Activated CD4-positive, alpha-beta T cell treated with anti-CD3 and anti-CD28 coated beads for 24 hours (primary cell): ENCODE measurements at places on chromosomes 13 and 19.

DNA sequence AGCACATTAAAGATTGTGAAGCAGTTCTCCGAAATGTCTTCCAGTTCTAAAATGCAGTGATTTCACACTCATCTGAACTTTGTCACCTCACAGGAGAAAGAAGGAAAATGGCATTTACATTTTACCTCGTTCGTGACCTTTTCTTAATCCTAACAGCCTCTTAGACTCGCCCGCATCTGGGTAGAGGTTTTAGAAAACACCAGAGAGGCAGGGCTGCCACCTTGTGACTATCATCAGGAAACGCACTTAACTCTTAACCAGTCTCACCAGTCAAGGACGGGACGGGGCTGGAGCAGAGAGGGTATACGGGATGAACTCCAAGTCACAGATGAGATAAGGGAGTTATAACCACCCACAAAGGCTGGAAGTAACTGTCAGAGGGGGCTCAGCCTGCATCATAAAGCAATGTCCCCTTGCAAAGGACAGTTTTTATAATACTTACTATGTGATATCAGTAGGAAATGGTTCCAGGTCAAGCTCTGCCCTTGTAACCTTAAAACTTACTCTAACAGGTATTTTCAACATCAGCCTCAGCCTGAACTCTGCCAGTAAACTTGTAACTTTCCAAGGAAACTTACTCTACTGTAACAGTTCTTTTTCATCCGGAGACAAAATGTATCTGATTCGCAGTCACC lies 8.6 kb upstream of the CEACAM6 start:
- peak; percentile 23 for DNase-seq

- DNase-seq = no peak
Observed at GRCh38 chr13:107767119-107767518, 448.2 kb downstream of the LIG4 start.

- no peak for DNase-seq
Observed at GRCh38 chr13:98595134-98595533, 18.2 kb upstream of the STK24 start.

GRCh38 chr13:48902368-48902767 lies 73.3 kb upstream of the FNDC3A start:
- DNase-seq = no peak

- DNase-seq = no peak
Observed at GRCh38 chr13:79674765-79675515, 194.0 kb downstream of the NDFIP2 start.

DNA sequence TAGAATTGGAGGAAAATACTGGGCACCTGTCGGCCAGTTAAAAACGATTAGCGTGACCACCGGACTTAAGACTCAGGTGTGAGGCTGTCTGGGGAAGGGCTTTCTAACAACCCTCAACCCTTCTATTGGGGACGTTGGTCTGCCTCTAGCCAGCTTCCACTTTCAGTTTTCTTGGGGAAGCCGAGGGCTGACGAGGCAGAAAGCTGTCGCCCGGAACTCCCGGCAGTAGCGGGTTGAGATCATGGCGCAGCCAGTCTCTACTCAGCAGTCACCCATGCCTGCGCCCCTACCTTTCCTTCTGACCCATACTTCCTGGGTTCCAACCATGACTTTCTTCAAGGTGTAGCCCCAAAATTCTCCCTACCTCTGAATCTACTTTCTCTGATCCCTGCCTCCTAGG lies 1424.1 kb downstream of the SLITRK1 start:
- no peak for DNase-seq

DNA sequence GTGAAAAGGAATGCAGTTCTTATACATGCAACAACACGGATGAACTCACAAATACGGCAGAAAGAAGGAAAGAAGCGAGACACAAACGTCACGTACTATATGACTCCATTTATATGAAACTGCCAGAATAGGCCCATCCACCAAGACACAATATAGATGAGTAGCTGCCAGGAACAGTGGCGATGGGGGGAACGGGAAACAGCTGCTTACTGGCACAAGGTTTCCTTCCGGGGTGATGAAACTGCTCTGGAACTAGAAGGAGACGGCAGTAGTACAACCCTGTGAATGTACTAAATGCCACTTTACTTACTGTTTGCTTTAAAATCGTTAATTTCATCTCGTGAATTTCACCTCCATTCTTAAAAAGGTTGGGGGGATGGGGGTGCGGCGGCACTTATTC lies 28.9 kb downstream of the MLLT1 start:
- DNase-seq = no peak

- DNase-seq = no peak
Observed at GRCh38 chr19:13505164-13505695, 1.0 kb downstream of the CACNA1A start.

DNA sequence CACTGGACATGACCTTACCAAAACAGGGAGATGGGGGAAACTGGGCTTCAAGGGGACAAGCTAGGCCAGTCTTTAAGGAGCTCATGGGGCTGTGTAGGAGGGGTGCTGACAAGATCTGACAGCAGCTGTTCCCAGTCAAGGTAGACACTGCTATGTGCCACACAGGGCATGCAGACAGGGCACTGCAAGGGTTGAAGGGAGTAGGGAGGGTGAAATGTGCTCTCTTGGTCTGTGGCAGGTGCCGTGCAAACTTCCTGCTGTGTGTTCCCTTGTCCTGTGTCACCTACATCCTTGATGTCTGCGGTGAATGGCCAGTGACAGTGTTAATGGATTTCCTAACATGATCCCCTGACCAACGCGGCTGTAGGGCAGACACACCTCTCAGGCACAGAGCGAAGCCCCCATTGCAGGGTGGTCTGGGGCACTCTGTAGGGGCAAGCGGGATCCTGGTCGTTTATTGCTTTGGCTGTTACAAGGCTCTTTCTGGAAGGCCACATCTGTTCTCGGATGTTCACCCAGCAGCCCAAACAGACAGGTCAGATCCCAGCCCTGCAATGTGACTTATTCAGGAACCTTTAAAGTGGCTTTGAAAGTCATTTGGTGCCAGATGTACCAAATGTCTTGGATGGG lies 199.5 kb upstream of the ZNF536 start:
- no peak for DNase-seq

- DNase-seq = no peak
Observed at GRCh38 chr13:89238496-89238895, 1567.3 kb downstream of the SLITRK5 start.

DNA sequence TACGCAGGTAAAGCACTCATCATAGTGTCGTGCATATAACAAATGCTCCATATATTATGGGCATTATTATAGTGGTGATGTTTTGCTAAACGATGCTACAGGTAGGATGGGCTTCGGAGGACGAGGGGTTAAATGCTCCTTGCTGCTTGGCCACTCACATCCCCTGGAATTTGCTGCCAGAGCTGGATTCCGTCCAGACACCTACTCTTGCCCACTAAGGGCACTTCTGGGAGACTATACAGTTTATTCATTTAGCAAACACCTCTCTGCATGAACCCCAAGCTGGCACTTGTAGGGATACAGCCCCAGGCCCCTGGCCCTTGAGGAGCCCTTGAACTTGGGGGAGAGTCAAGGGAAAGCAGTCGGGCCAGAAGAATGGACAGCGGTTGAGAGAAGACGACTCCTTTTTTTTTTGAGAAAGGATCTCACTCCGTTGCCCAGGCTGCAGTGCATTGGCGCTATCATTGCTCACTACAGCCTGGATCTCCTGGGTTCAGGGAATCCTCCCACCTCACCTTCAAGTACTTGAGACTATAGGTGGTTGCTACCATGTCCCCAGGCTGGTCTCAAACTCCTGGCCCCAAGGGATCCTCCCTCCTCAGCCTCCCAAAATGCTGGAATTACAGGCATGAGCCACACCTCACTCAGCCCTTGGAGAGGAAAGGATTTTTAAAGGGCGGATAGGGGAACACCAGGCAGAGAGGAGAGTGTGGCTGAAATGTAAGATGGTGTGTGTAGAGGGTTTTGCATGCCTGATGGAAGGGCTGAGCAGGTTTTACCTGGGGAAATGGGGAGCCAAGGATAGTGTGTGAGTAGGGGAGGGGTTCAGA lies 1.1 kb upstream of the MRPL34 start:
- no peak for DNase-seq

DNA sequence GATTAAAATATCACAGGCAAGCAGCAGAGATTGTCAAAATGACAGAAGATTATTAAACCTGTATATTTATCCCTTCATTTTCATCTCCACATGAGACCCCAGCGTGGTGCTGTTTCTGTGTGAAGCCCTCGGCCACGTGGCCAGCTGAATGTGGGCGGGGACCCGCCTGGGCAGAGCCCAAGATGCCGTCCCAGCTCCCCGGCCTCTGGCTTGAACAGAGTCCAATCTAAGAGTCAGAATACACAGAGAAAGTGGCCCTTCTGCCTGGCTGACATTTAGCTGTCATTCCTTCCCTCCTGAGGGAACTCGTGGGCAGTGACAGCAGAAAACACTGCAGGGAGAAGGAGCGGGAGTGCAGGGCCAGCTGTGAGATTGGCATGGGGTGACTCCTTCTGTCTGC lies 34.9 kb upstream of the UQCRFS1 start:
- no peak for DNase-seq

DNA sequence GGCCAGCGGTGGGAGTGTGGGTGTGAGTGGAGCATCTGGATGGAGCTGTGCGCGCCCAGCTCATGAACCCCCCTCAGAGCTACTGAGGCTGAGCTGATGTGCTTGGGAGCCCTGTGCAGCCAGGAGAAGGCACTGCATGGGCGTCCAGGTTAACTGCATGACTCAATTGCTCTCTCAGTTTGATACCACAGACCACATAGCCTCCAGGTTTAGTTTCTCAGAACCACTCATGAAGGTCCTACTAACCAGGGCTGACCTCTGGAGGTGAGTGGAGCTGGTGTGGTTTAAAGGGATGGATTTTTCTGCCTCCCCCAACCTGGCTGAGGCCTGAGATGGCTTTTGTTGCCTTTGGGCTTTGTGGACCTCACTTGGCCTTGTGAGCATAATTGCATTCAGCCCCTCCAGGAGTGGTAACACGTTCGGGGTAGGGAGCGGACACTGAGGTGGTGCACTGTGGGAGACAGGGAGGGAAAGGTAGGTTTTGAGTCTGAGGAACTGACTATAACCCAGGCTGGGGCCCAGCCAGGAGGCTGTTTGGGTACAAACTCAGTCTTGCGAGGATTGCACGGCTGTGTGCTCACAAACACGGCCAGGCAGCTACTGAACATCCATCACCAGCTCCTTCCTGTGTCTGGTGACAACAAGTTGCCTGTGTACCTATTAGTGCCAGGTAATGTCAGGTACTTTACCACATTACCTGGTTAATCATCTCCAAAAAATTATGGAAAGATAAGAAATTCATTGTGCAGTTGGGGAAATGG lies 97.5 kb downstream of the RGCC start:
- DNase-seq = no peak

DNA sequence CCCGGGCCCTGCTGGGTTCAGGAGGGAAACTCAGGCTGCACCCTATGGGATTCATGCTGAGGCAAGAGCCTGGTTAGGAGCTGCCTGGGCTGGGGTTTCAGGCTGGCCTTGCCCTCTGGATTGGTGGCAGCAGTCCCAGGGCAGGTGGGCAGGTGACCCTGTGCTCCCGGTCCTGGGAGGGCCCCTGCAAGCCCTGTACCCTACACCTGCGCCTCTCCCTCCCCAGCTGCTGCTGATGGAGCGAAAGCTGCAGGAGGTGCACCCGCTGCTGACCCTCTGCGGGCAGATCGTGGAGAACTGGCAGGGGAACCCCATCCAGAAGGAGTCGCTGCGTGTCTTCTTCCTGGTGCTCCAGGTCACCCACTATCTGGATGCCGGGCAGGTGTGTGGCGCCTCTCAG lies 20.4 kb downstream of the MAU2 start:
- DNase-seq = no peak

- no peak for DNase-seq
Observed at GRCh38 chr19:19421299-19421696, 15.8 kb downstream of the GATAD2A start.
